T-helper 17 cell (primary cell): ENCODE measurements at places on chromosomes 7 and 10.

DNA sequence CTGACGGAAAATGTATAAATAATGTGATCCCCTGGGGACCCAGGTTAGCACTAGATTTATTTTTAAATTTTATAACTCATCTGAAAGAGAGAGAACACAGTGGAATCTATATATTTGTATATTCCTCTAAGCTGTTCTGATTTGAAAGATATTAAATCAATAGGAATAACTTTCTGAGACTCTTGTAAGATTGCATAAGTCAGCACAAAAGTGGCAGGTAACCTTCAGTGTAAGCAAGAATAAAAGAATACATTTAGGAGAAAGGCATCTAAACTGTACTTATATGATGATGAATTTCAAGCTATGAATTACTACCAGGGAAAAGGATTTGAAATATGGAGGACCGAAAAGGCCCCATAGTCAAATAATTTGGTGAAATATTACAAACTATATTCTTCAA, 112.8 kb downstream of the TBXAS1 start:
- no peak for DNase-seq

GRCh38 chr10:132036887-132037675, 28.7 kb upstream of the JAKMIP3 start:
- DNase-seq, result no peak

- no peak for DNase-seq
These were observed 310.3 kb upstream of the AKR1E2 start for GRCh38 chr10:4515721-4516120.

DNA sequence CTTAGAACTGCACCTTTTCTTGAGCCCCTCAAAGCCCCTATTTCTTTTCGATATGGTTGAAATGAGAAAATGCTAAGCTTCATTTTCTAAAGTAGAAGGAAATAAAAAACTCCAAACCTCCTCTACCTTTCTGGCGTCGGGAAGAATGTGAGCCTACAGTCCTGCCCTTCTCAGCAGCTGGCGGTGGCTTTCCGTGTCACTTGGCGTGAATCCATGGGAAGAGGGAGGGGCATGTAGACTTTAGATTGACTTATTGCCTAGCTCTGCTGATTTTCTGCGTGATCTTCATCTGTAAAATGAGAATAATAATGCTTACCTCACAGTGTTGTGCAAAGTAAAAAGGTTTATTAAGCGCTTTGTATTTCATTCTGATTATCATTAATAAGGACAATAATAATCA, 35.0 kb downstream of the PRR15 start:
- no peak for DNase-seq

DNA sequence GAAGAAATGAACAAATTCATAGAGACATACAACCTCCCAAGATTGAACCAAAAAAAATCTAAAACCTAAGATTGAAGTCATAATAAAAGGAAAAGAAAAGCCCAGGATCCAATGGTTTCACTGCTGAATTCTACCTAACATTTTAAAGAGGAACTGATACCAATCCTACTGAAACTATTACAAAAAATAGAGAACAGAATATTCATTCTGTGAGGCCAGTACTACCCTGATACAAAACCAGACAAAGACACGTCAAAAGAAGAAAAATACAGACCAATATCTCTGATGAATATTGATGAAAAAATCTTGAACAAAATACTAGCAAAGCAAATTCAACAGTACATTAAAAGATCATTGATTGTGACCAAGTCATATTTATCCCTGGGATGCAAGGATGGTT, 128.5 kb upstream of the STEAP1 start:
- DNase-seq, result no peak

- no peak for DNase-seq
These were observed 55.6 kb upstream of the NKX6-2 start for GRCh38 chr10:132841615-132841975.

DNA sequence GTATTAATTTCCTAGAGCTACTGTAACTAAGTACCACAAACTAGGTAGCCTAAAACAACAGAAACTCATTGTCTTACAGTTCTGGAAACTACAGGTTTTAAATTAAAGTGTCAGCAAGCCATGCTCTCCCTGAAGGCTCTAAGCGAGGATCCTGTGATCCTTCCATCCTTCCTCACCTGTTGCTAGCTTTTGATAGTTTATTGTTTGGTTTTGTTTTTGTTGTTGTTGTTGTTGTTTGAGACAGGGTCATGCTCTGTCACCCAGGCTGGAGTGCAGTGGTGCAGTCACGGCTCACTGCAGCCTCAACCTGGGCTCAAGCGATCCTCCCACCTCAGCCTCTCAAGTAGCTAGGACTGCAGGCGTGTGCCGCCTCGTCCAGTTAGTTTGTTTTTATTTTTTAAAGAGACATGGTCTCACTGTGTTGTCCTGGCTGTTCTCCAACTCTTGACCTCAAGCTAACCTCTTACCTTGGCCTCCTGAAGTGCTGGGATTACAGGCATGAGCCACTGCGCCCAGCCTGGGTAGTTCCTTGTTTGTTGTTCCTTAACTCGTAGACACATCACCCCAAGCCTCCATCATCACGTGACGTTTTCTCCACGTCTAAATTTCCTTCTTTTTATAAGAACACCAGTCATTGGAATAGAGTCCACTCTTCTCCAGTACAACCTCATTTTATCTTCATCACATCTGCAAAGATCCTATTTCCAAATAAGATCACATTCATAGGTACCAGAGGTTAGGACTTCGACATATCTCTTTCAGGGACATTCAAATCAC, 109.1 kb downstream of the AKR1D1 start:
- DNase-seq, result no peak

DNA sequence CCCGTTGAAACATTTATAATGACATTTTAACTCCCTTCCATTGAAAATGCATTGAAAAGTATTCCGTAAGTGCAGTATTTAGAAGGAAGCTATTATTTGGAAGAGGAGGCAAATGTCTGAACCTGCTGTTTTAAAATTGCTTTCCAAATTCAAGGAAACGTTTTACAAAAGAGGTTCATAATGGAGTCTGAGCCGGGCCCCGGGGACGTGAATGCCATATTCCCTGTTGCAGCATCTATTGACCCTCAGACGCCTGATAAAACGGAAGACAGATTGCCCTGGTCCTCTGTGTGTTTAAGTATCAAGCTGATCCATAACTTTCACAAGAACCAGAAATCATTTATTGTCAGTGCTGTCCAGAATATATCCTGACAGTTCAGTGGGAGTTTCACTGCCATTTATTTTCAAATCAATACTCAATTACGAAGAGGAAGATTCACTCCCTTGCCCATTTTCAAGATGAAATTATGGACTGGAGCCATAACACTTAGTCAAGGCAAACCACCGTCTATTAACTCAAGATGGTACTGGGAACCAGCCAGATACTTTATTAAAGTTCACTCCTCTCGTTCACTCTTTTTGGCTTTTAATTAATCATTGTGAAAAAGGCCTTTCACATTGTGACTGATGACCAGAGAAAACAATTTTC, 435.7 kb upstream of the PFKP start:
- DNase-seq, result no peak

GRCh38 chr10:118458957-118459641, 117.0 kb upstream of the FAM204A start:
- no peak for DNase-seq

GRCh38 chr7:107029061-107029763, 15.3 kb upstream of the PRKAR2B start:
- DNase-seq, result no peak

DNA sequence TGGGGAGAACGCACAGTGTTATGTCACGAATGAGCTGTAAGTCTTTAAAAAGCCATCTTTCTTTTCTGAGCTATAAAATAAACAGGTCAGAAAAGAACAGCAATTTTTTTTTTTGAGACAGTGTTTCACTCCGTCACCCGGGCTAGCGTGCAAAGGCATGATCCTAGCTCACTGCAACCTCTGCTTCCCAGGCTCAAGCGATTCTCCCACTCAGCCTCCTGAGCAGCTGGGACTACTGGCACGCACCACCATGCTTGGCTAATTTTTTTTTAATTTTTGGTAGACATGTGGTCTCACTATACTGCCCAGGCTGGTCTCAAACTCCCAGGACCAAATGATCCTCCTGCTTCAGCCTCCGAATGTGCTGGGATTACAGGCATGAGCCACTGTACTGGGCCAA, 58.6 kb downstream of the PPP1R3C start:
- DNase-seq, result no peak

DNA sequence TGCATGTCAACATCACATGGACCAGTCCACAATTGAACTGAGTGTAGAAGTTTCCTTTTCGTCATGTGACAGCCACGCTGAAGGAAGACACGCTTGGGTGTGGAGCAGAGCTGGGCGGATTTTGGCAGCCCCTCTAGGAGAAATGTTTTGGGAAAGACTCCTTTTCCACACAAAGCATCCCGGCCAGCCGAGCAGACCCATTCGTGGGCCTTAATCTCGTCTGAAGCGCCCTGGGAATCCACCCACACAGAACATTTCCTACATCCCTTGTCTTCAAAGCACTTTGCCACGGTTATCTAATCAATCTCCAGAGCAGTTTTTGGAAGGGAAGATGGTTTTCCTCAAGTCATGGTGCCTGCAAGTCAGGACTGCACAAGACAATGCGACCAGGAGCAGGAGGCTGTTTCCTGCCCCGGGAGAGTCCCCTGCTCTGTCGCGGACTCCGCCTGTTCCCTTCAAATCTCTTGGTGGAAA, 8.4 kb upstream of the IFT22 start:
- no peak for DNase-seq

DNA sequence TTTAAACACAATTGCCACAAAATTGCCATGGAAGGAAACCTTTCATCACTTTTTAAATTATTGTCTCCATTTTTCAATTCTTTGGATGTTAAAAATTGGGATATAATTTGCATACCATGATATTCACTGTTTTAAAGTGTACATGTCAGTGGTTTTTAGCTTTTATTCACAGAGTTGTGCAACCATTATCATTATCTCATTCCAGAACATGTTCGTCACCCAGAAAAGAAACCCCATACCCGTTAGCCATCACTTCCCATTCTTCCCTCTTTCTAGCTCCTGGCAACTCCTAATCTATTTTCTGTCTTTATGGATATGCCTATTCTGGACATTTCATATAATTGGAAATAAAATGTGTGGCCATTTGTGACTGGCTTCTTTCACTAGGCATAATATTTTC, 260.3 kb upstream of the FERD3L start:
- no peak for DNase-seq

- DNase-seq, result no peak
These were observed 86.3 kb upstream of the STEAP1B start for GRCh38 chr7:22586101-22586785.

DNA sequence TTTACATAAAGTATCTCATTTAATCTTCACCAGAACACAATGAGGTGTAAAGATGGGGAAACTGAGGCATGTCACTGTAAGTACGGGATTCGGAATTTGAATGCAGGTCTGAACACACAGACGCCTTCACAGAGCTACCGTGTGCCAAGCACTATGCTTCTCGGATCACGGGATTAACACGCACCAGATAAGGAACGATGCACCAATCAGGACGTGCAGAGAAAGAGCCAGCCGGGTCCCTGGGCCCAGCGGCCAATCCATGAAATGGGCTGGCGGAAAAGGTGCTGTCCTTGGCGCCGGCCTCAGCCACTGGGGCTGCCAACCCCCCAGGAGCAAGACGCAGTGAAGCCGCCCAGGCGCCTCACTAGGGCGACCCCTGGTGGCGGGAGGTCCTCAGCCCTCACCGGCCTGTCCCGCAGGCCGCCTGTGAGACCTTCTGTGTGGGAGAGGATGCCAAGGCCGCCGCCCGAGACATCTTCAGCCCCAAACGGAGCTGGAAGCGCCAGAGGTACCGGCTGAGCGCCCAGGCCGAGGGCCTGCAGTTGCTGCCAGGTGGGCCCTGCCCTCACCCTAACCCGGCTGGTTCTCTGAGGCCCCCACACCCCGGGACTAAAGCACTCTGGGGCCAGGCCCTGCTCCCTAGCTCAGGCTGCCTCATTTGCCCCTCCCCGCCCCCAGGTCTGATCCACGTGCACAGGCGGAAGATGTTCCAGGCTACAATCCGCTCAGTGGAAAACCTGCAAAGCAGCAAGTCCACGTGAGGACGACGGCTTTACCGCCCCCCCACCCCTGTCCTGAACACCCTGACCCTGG, 15.6 kb downstream of the ATG9B start:
- DNase-seq, result peak; percentile 80

DNA sequence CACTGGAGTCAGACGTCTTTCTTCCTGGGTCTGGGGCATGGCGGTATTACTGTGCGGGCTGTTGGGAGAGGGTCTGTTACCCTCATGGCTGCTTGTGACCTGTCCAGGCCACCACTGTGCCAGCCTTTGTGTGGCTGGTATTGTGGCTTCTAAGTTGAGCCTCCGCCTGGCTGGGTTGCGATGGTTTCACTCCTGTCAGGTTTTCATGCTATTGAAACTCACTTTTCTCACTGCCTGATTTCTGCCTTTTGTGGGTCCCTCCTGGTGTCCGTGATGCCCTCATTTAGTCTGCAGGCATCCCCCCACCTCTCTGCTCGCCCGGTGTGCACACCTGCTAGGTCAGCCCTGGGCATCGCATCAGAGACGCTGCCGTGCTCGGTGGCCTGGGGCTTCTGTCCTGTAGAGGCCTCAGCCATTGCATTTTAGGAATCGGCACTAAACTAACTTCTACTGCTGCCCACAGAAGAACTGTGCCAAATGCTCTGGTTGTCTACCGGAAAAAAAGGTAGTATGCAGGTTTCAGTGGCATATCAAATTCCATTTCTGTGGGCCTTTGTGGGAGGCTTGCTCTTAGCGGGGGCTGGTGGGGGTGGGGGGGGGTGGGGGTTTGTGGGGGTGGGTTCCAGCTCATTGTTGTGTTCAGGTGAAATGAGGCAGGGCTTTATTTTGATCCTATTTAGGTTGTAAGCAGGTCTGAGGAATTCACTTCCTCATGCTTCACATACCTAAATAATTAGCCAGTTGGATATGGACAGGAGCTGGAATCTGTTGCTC, 64.3 kb downstream of the MGMT start:
- no peak for DNase-seq

DNA sequence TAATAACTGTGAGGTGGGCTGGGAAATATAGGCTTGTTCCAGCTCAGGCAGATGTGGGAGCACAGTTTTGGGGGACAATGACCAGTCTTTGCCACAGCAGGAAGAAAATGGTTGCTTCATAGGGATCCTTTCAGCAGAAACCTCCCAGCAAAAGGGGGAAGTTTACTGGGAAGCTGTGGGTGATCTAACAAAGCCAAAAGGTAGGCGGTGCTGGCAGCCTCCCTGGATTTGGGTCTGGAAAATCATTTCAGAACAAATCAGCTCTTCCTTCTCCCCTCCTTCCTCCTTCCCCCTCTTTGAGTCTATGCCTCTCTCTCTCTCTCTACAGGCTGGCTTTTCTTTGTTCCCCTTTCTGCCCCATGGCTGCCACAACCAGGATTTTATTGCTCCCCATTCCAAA, 16.2 kb downstream of the RPS24 start:
- no peak for DNase-seq

- DNase-seq, result no peak
These were observed 9.0 kb downstream of the PRF1 start for GRCh38 chr10:70593513-70593890.

- DNase-seq, result no peak
These were observed 97.7 kb downstream of the RGS10 start for GRCh38 chr10:119444866-119445265.

- DNase-seq, result no peak
These were observed 512.0 kb downstream of the TCERG1L start for GRCh38 chr10:130799532-130799931.

GRCh38 chr10:6239213-6239991, 36.7 kb downstream of the PFKFB3 start:
- no peak for DNase-seq
